ENCODE measurements at places on chromosomes 7 and 10.

DNA sequence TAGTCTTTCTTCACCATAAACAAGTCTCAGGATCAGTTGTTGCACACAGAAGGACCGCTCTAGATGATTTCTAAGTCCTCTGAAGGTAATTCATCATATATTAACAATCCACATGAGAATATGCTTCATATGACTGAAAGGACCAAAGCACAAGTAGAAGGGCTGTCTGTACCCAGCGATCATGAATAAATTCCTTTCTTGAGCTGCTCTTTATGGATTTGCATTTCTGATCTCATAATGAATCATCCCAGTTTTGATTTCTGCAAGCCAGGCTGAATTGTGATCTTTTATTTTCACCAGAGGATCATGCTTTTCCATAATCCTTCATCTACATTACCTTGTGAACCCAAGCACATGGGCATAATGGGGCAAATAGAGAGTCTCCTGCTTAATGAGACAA, 675.6 kb downstream of the MAGI2 start:
- no peak overlapping the region for H3K27ac ChIP-seq
- no peaks in the 10 kb centered on the region for H3K36me3 ChIP-seq
- H3K4me1 ChIP-seq = no peaks in the 10 kb centered on the region
- H3K4me3 ChIP-seq = no peak overlapping the region
- DNase-seq = no peak

- no peak overlapping the region for H3K4me3 ChIP-seq
- H3K36me3 ChIP-seq = no peaks in the 10 kb centered on the region
- H3K4me1 ChIP-seq = peaks cover 8% of the 10 kb centered on the region
- no peak for DNase-seq
- no peak overlapping the region for H3K27ac ChIP-seq
Observed at GRCh38 chr7:22731766-22732165, 4.8 kb downstream of the IL6 start.

DNA sequence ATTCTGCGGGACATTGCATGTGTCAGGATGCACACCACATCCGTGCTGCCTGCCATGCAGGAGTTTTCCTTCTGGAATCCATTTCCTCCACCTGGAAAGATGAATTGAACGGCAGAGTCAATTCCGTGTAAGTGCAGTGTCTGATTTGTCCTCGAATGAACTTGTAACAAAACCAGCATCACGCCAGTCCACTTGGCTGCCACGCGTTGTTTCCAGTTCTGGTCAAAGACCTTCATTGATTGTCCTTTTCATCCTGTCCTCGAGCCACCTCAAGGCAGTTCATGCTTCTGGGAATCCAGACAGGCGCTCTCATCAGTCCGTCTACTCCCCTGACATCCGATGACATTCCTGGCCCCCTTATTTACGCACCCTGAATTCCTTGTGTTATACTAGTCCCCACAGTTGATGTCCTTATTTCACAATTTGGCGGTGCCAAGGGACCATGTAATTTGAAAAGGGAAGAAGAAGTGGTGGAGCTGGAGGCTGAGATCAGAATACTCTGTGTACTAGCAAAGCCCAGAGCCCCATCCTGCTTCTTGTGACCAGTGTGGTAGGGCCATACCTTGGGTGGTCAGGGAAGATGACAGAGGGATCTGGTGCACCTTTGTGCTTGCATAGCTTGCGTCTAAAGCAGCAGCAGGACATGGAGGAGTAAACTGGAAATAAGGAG, 502.2 kb downstream of the PLXNA4 start:
- DNase-seq = no peak
- H3K36me3 ChIP-seq = no peaks in the 10 kb centered on the region
- no peak overlapping the region for H3K27ac ChIP-seq
- H3K27me3 ChIP-seq = peaks cover 61% of the 10 kb centered on the region

DNA sequence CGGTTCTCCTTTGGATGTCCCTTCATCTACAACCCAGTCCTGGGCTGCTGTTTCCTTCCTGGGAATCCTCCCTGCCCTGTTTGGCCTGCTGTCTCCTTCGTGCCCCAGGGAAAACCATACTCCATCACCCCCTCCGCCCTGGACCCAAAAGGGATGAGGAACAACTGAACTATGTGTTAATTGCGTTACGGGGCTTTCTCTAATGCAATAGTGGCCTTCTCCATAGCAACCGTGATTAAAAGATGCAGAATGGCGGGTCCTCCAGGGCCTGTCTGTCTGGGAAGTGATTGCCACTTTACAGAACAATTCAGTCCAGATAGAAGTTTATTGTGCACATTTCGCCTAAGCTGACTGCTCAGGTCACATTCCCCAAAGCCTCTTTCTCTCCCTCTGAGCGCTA, 112.0 kb upstream of the FGFR2 start:
- H3K27me3 ChIP-seq = peaks cover 3% of the 10 kb centered on the region
- DNase-seq = no peak
- H3K27ac ChIP-seq = no peak overlapping the region
- H3K36me3 ChIP-seq = peaks cover 4% of the 10 kb centered on the region

DNA sequence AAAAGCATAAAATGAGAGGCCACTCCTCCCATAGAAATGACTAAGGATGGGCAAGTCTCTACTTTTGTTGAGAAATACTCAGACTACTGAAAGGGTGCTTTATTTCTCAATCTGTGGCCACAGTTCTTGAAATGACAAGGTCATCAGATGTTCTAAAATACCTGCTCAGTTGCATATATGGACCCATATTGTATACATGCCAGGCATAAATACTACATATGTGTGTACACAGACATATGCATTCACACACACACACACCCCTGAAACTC, 691.5 kb upstream of the SORCS1 start:
- H3K27me3 ChIP-seq = peaks cover 3% of the 10 kb centered on the region
- H3K4me1 ChIP-seq = no peaks in the 10 kb centered on the region
- H3K36me3 ChIP-seq = no peaks in the 10 kb centered on the region
- no peak overlapping the region for H3K4me3 ChIP-seq
- no peak overlapping the region for H3K27ac ChIP-seq
- DNase-seq = no peak

- H3K27ac ChIP-seq = no peak overlapping the region
- peaks cover 48% of the 10 kb centered on the region for H3K27me3 ChIP-seq
Observed at GRCh38 chr10:89171263-89171872, 35.7 kb downstream of the CH25H start.

- no peak overlapping the region for H3K4me3 ChIP-seq
- H3K27ac ChIP-seq = no peak overlapping the region
- H3K4me1 ChIP-seq = peaks cover 5% of the 10 kb centered on the region
- no peak for DNase-seq
- H3K27me3 ChIP-seq = no peaks in the 10 kb centered on the region
Observed at GRCh38 chr7:33487998-33488682, 358.8 kb downstream of the BBS9 start.

DNA sequence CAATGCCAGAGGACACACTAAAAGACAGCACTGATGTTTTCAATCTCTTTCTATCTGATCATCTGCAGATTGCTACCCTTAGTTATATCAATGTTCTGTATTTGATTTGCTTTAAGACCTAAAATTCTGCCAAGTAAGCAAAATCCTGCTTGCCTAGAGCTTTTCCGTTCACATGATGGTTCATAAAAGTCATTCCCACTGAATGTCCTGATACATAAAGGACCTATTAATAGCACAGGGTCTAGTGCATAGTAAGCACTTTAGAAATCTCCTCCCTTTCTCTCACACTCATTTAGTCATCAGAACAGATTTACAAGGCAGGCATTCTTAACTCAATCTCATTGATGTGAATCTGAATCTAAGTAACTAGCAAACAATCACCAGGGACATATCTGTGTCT, 68.8 kb downstream of the PCGF5 start:
- peaks cover 11% of the 10 kb centered on the region for H3K4me1 ChIP-seq
- DNase-seq = no peak
- H3K4me3 ChIP-seq = no peak overlapping the region
- peaks cover 18% of the 10 kb centered on the region for H3K27me3 ChIP-seq
- peak overlapping the region; percentile 2 for H3K27ac ChIP-seq
- H3K36me3 ChIP-seq = no peaks in the 10 kb centered on the region

- H3K27ac ChIP-seq = no peak overlapping the region
- no peaks in the 10 kb centered on the region for H3K4me1 ChIP-seq
- H3K4me3 ChIP-seq = no peak overlapping the region
- peaks cover 34% of the 10 kb centered on the region for H3K27me3 ChIP-seq
- no peaks in the 10 kb centered on the region for H3K36me3 ChIP-seq
Observed at GRCh38 chr7:155577509-155577905, 31.1 kb upstream of the CNPY1 start.

DNA sequence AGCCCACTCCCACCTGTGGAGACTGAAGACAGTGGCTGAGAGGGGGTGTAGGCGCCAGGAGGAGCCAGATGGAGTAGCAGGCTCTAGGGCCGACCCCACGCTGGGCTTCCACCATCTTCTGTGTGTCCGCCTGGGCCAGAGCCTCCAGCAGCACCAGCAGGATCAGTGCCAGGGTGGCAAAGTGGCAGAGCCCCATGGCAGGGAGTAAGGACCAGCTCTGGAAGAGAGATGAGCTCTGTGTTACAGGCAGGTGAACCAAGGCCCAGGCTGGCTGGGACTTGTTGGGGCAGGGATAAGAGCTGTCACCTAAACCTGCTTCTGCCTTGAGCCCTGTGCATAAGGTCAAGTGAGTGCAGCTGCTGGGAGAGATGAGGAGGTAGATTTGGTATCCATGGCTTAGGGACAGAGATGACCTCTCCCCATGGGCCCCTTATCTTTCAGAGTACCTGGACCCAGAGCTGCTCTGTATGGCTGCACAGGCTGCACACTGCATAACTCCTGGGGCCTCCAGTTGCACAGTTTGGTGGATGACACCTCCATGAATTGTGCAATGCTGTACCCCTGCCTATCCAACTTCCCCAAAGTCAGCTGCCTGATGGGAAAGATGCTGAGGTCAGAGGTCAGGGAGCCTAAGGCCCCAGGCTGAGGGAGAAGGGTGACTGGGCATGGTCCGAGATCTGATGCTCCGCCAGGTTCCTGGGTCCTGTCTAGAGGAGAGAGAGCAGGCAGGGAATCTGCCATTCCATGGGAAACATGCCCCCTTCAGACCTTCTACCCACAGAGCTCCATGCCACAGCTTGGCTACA, 7.4 kb upstream of the SAMD8 start:
- peaks cover 21% of the 10 kb centered on the region for H3K4me1 ChIP-seq
- H3K36me3 ChIP-seq = no peaks in the 10 kb centered on the region
- no peaks in the 10 kb centered on the region for H3K27me3 ChIP-seq
- no peak overlapping the region for H3K27ac ChIP-seq
- no peak overlapping the region for H3K4me3 ChIP-seq

- H3K4me1 ChIP-seq = peaks cover 17% of the 10 kb centered on the region
- H3K36me3 ChIP-seq = no peaks in the 10 kb centered on the region
- DNase-seq = no peak
- H3K4me3 ChIP-seq = no peak overlapping the region
Observed at GRCh38 chr10:4635388-4635787, 190.6 kb upstream of the AKR1E2 start.

DNA sequence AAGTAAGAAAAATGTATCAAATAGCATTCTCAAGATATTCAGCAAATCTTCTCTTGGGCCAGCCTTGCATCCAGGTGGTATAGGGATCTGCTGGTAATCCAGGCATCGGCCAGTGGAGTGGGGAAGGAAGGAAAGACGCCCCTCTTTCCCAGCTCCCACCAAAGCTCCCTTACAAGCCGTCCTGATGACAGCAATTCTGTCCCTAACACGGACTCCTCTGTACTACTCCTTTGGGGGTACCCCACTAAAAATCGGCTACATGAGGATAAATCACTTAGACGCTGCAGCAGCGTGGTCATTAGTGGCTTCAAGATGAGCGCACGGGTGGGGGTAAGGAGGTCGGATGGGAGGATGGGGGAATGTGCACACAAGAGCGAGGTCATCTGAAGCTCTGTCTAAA, 24.7 kb upstream of the NUB1 start:
- peaks cover 1% of the 10 kb centered on the region for H3K36me3 ChIP-seq
- H3K4me1 ChIP-seq = peaks cover 2% of the 10 kb centered on the region
- H3K4me3 ChIP-seq = no peak overlapping the region
- no peak overlapping the region for H3K27ac ChIP-seq
- H3K27me3 ChIP-seq = no peaks in the 10 kb centered on the region

- peaks cover 51% of the 10 kb centered on the region for H3K4me1 ChIP-seq
- H3K27ac ChIP-seq = peak overlapping the region; percentile 92
- H3K27me3 ChIP-seq = no peaks in the 10 kb centered on the region
- peak overlapping the region; percentile 96 for H3K4me3 ChIP-seq
- DNase-seq = no peak
Observed at GRCh38 chr7:128456255-128456725, 612 bp downstream of the HILPDA start.

DNA sequence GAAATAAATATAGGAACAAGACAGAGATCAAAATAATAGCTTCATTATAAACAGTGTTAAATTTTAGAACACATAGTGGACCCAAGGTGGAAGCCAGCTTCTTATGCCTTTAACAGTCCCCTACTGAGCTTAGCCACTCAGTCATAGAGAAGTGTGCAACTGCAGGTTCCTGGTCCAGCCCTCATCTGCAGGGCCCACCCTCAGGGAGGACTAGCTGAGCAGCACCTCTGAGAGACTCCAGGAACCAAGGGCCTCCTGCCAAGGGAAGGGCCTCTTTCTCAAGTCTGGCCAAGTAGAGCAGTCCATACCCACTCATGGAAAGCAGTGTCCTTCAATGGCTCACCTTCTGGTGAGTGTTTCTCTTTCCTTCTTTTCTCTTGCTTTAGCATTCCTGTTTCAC, 173.7 kb upstream of the PRPS1L1 start:
- peaks cover 22% of the 10 kb centered on the region for H3K4me1 ChIP-seq
- H3K27me3 ChIP-seq = no peaks in the 10 kb centered on the region
- H3K36me3 ChIP-seq = peaks cover 4% of the 10 kb centered on the region
- no peak overlapping the region for H3K4me3 ChIP-seq
- no peak for DNase-seq
- no peak overlapping the region for H3K27ac ChIP-seq

DNA sequence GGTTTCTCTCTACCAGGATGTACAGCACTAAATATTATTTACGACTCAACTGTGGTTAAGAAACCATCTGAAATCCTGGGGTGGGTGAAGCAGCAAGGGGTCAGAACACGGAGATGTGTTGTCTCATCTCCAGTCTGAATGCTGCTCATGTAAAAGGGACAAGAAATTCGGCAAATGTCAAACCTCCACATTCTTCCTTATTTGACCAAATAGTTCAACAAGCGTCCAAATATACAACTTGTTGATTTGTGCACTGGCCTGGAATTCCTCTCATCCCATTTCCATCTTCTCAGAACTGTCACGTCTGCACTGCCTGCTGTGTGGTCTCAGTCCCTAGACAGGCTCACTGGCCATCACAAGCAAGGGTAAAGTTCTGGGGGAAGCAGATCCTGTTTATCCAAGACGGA, 520.0 kb downstream of the PARD3 start:
- DNase-seq = no peak
- H3K36me3 ChIP-seq = peaks cover 3% of the 10 kb centered on the region
- peaks cover 31% of the 10 kb centered on the region for H3K4me1 ChIP-seq
- H3K4me3 ChIP-seq = no peak overlapping the region
- peak overlapping the region; percentile 28 for H3K27ac ChIP-seq

GRCh38 chr7:28570970-28571288, 158.6 kb downstream of the CREB5 start:
- no peak for DNase-seq
- H3K27ac ChIP-seq = no peak overlapping the region
- H3K4me3 ChIP-seq = no peak overlapping the region
- peaks cover 33% of the 10 kb centered on the region for H3K4me1 ChIP-seq

DNA sequence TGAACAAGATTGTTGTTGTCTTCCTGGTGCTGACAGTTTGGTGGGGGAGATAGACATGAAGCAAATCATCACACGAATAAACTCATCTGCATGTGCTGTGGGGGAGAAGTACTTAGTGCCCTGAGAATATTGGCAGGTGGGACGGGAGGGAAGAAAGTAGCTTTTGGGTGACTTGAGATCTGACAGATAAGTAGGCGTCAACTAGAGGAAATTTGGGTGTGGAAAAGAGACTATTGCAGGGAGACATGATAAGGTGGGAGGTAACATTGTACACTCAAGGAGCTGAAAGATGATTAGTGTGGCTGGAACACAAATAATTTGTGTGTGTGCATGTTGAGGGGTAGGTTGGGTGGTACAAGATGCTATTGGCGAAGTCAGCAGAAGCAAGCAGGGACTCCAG, 30.1 kb downstream of the CNNM2 start:
- H3K36me3 ChIP-seq = no peaks in the 10 kb centered on the region
- H3K4me1 ChIP-seq = peaks cover 18% of the 10 kb centered on the region
- H3K4me3 ChIP-seq = no peak overlapping the region
- DNase-seq = no peak
- H3K27ac ChIP-seq = no peak overlapping the region
